Stimulated activated CD4-positive, alpha-beta T cell treated with anti-CD3 and anti-CD28 coated beads, Interleukin-15, amount 100 ng/mL, for 1 hour (primary cell): ENCODE measurements at places on chromosomes 5 and 9.
A peak's percentile ranks its signal among the peaks of the same experiment; 100 is the strongest.

DNA sequence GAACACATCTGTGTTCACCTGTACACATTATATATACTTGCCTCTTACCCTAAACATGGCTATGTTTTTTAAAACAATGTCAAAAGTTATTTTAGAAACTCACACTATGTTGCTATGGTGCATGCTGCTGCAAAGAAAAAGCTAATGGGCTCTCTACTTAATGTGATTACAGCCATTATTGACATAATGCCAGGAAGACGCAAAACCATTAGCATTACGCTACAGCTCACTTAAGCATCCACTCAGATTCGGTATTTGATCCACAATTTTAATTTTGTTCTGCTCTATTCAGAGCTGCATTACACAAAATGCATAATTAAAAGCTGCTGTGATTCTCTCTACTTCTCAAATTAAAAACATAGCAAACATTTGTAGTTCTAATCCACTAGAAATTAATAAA, 395.2 kb downstream of the BNC2 start:
- no peak for DNase-seq

DNA sequence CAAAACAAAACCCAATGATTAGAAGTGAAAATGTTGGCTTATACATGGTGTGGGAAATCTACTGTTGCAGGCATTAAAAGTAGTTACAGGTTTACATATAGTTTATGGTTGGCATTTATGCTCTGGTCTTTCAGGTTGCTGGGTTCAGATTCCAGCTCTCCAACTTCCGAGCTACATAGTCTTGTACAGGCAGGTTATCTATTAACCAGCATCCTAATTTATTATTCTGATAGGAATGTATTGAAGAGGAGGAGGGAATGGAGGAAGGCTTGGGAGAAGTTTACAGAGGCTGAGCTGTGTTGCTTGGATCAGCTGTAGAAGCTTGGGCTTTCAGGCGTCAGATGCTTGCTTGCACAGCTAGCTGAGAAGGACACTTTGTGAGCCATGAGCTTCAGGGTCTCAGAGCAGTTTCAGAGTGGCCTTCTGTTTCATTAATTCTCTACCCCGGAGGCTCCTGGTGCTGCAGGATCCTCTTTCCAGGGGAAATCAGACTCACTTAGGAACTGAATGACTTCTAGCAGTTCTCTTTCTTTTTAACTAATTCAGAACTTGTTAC, 11.7 kb upstream of the ERBIN start:
- no peak for DNase-seq

- peak; percentile 45 for DNase-seq
Observed at GRCh38 chr5:170338933-170339779, 41.6 kb upstream of the LCP2 start.

DNA sequence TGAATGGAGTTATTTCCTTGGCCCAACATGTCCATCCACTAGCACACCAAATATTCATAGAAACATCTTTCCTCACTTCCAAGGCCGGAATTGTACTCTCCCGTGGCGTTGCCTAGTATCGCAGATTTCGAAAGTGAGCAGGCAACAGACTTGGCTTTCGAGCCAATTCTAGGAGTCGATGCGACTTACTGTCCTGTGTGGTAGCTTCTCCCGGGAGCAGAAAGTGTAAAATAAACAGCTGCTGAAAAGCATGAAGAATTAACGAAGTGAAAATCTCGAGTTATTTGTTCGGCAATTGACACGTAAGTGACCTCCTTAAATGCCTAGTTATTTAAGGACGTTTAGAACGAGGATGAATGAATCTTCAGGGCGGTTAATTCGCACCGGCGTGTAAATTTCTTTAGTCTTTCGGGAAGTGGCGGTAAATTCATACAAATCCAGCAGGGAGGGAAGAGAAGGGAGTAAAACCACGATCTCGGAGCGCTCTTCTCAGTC, 449 bp upstream of the PCSK5 start:
- DNase-seq, result no peak

DNA sequence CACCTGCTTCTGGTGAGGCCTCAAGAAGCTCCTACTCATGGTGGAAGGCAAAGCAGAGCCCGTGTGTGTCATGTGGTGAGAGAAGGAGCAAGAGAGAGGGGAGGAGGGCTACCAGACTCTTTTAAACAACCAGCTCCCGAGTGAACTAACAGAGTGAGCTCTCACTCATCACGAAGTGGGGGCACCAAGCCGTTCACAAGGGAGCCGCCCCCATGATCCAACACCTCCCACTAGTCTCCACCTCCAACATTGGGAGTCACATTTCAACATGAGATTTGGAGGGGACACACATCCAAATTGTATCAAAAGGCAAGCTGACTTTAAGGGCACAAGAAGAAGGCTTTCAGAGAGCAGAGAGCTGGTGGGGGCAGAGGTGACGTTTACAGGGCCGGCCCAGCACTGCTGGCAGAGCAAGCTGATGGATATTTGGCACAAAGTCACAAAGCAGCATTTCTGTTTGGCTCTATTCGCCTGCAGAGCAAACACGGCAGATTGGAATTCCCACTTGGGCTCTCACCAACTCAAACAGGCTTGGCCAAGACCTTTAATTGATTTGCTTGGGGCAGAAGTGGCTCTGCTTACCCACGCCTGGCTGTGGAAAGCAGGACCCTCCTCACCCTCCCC, 20.0 kb downstream of the PITX1 start:
- DNase-seq, result no peak

DNA sequence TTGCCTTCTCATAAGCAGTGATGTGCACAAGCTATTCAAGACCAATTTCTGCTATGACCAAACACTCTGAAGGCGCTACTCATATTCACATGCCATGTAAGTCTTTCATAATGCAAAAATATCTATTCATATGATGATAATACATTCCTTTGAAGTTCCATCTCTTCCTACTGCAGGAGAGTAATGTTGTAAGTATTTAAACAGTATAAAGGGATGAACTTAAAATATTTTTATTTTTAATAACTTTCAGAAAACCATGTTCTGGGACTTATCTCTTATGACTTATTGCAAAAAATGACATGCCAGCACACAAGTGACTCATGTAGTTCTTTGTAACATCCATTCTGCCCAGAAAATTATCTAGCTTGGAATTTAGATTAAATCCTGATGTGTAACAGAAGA, 376.4 kb downstream of the KCTD16 start:
- DNase-seq, result no peak

DNA sequence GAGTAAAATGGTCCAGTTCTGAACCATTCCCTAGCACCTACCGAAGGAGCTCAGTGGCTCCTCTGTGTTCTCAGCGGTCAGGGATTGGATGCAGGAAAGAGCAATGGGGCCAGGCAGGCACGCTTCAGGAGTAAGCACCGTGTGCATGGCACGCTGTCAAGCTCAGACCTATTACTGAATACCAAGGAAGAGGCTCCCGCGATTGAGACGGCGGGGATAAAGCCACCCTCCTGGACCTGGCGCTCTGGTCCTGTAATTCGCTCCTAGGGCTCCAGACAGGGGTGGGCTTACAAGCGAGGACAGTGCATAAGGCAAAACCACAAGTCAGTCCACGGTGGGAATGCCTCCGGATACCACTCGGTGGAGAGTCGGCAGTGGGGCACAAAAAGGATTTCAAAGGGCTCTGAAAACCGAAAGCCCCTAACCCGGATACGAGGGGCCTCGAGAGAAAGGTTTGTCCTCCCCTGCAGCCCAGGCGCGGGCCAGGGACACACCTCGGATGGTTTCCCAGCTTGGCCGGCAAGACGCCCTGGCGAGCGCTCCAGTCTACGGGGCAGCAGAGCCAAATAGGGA, 988 bp downstream of the OXCT1 start:
- no peak for DNase-seq

DNA sequence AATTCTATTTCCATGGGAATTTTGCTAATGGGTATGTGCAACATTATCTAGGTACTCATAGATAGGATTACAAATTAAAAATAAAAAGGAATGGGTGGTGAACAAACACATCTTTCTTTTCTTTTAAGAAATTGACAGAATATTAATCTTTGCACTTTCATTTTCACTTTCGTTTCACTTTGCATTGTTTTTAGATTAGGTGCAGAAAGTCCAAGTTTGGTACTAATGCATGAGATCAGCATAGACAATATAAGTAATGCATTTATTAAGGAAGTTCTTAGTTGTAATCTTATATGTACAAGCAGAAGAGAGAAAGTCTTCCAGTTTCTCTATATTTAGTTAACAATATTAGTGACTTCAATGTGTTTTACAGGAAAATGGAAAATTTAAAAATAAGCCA, 196.5 kb downstream of the COMMD10 start:
- no peak for DNase-seq

GRCh38 chr5:14017904-14018303, 73.4 kb upstream of the DNAH5 start:
- no peak for DNase-seq

DNA sequence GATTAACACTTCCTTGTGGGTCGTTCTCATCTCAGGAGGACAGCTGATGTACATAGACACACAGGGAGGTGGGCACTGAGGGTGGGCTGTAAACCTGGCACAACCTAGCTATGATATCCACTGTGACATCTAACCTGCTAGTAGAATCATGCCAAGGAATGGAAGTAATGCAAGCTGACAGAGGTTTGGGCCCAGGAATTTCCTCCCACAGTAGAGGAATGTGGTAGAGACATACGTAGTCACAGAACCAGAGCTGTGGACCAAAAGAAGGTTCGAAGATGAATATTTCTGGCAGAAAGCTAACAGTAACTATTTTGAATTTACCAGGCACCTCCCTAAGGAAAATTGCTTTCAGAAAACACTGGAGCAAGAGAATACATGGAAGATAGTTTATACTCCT, 15.2 kb upstream of the DNAJC25 start:
- DNase-seq, result no peak

- no peak for DNase-seq
Observed at GRCh38 chr9:82333671-82334070, 345.1 kb downstream of the SPATA31D1 start.
